ENCODE measurements at places on chromosomes 13 and 19. TPM values are rescaled to one million over a fixed set of nuclear protein-coding genes. Genes with fewer than 3 reads are reported as not detected.

DNA sequence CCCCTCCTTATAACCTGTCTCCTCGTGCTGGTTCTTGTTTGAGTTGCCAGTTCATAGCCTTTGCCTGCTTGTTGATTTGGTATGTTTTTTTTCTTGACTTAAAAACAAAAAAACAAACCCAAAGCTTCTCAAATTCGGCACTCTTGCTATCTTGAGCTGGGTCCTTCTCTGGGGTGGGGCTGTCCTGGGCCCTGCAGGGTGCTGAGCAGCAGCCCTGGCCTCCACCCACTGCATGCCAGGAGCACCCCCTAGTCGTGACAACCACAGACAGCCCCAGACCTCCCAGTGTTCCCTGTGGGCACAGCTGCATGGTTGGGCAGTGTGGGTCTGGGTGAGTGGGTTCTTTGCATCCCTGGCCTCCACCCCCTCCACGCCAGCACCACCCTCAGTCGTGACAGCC, 27.8 kb downstream of the KDM4B start:
- no peak for DNase-seq

- DNase-seq = no peak
Observed at GRCh38 chr13:30576528-30576927, 41.2 kb upstream of the USPL1 start.

DNA sequence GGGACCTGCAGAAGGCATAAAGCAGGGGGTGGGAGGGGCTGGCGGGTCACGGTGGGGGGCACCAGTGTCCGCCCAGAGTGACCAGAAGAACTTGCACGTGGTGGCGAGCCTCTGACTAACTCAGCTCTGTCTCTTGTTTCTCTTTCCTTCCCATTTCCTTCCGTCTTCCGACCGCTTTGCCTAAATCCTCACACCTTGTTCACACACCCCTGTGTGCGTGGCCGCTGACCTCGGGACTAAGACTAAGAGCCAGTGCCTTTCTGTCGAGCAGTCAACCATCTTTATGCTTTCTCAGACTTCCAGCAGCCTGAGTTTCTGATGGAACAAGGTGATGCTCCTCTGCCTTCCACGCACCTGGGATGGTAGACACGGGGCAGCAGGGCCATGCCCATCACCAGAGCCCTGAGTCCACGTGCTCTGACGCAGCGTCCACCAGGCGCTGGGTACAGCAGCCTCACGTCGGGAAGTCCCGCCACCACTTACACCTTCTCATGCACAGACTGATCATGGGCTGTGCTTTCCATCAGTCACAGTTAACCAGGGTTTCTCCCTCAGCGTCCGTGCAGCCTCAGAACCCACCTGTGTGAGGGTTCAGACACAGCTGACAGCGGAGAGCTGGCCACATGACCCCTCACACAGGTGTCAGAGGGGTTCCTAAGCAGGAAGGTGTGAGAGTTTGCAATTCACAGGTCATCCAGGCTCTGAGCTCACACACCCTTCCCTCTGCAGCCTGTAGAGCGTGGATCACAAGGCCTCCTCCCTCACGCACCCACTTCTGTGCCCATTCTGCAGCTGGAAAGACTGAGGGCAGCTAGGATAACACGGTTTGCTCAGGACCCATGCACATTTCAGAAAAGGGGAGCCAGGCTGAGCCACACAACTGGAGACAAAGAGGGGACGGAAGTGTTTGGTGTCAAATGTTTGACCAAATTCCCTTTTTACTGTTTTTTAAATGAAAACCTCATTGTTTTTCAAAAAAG, 90.7 kb upstream of the MCF2L start:
- no peak for DNase-seq

DNA sequence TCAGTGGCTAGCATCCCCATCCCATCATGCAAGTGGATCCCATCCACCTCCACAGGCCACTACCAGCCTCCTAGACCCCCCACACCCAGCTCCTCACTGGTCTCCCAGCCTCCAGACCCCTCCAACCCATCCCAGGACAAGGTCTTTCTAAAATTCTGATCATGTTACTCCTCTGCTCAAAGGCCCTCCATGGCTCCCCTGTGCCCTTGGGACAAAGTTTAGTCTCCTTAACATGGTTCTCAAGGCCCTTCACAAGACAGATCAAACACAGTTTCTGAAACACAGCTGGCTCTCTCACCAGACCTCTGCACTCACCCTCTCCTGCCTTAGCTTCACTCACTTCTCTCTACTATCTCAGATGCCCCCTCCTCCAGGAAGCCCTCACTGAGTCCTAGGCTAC, 9.3 kb downstream of the CEACAM19 start:
- no peak for DNase-seq

DNA sequence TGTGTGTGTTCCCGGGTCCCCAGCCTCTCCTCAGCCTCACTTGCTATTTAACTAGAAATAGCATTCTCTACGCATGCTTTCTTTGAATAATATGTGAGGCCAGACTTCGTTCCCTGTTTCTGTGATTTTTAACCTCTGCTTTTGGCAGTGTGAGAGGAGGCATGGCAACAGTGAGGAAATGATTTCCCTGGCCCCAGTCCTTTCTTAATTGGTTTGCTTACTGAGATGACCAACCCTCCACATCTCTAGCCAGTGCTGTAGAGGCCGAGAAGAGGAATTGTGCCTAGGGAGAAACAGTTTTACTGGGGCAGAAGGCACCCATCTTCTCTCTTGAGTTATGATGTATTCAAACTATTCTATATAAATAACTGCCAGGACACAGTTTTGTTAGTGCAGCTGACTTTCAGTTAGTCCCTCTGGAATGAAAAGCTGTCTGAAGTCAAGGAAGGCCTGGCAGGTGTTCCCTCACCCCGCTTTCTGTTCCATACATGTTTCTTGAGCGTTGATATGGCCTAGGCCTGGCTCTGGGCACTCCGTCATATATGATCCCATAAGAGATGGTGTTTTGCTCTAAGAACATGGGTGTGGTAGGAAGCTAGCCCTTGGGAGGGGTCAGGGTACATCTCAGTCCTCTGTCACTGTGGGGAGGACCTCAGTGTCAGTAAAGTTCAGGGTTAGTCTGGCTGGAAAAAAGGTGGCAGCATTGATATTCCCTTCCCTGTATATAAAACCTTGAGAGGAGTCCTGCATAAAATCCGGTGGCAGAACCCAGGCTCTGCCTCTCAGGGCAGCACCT, 73.7 kb upstream of the NPAS1 start:
- no peak for DNase-seq

GRCh38 chr13:99572131-99572530, 70.9 kb downstream of the TM9SF2 start:
- DNase-seq = no peak

- no peak for DNase-seq
Observed at GRCh38 chr13:64130171-64130570, 2714.5 kb upstream of the PCDH20 start.

GRCh38 chr19:44968118-44968517, 12.9 kb downstream of the CLPTM1 start:
- DNase-seq = no peak

DNA sequence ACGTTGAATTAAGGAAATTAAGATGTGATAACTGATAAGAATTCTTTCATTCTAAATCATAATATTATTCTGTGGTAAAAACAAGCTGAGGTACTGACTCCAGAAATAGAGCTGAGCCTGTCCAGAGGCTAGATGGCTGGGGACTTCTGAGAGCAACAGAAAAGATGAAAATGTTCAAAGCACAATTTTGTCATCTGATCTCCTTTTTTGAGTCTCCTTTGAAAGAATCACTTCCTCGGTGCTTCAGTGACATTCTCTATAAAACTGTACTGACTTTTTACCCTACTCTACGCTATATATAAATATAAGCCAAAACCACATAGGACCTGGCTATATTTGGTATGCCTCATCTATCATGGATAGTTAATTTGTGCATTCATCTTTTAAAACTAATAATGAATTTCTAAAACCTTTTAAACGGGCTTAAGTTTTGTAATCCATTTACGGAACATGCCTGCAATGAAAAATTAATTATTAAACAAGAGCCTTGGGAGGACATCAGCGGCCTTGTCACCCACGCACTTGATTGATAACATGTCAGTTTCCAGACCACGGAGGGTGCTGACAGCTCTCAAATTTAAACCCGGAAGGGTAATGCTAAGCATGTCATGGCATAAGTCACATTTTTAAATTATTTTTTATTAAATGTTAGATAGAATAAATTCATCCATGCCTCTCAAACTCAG, 235.5 kb downstream of the PCDH9 start:
- DNase-seq = no peak

GRCh38 chr13:108834193-108834592, 204.8 kb downstream of the MYO16 start:
- DNase-seq = no peak

DNA sequence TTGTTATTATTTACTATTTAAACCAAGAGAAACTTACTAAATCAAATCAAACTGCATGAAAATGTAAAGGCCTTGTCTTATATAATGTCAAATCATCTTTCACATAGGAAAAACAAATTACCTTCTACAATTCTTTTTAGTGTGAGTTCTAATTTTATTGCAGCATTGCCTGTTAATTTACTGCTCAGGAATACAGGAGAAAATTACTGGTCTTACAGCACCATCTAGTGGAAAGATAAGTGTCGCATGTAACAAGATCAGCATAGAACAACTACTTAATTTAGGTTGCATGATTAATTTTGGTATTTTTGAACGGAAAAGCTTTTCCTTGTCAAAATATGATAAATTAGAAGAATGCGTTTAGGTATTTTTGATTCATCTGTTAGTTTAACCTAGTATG, 502.7 kb downstream of the UQCRFS1 start:
- peak; percentile 3 for DNase-seq

The CLDND2 gene
- polyA plus RNA-seq = 3.2 TPM

The PRR19 gene
- 0.69 TPM for polyA plus RNA-seq

The PLIN5 gene
- not detected for polyA plus RNA-seq

The CBY2 gene
- polyA plus RNA-seq = 0.25 TPM

The MYO1F gene
- 30.6 TPM for polyA plus RNA-seq
